ENCODE measurements at places on chromosomes 1 and 21.
A peak's percentile ranks its signal among the peaks of the same experiment; 100 is the strongest.

- peaks cover 43% of the 10 kb centered on the region for H3K4me1 ChIP-seq
Measured at GRCh38 chr1:9825093-9826074, 1.6 kb upstream of the CLSTN1 start.

- H3K27ac ChIP-seq: no peak overlapping the region
- no peak overlapping the region for H3K4me3 ChIP-seq
- H3K36me3 ChIP-seq: no peaks in the 10 kb centered on the region
- peaks cover 9% of the 10 kb centered on the region for H3K27me3 ChIP-seq
- DNase-seq: no peak
Measured at GRCh38 chr1:170568197-170568596, 36.2 kb downstream of the GORAB start.

DNA sequence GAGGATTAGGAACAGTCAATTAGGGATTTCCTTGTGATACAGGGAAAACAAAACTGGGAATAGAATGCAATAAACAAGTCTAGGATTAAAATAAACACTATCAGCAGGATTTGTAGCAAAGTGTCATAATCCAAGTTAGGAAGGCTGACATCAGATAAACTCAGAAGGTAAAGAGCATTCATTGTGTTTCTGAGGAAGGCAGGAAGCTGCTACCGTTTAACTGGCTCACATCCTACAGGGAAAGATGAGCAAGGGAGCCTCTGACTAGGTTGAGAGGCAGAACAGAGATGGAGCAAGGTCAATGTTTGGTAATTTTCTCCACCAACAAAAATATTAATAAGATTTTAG is 124.7 kb downstream of the POU2F1 start:
- H3K36me3 ChIP-seq: peaks cover 68% of the 10 kb centered on the region
- DNase-seq: no peak
- peaks cover 13% of the 10 kb centered on the region for H3K4me1 ChIP-seq
- H3K27me3 ChIP-seq: peaks cover 2% of the 10 kb centered on the region
- no peak overlapping the region for H3K27ac ChIP-seq

- no peaks in the 10 kb centered on the region for H3K4me1 ChIP-seq
- no peak overlapping the region for H3K27ac ChIP-seq
- H3K27me3 ChIP-seq: peaks cover 16% of the 10 kb centered on the region
- no peaks in the 10 kb centered on the region for H3K36me3 ChIP-seq
- DNase-seq: no peak
- H3K4me3 ChIP-seq: no peak overlapping the region
Measured at GRCh38 chr1:215530401-215530984, 36.6 kb upstream of the KCTD3 start.

DNA sequence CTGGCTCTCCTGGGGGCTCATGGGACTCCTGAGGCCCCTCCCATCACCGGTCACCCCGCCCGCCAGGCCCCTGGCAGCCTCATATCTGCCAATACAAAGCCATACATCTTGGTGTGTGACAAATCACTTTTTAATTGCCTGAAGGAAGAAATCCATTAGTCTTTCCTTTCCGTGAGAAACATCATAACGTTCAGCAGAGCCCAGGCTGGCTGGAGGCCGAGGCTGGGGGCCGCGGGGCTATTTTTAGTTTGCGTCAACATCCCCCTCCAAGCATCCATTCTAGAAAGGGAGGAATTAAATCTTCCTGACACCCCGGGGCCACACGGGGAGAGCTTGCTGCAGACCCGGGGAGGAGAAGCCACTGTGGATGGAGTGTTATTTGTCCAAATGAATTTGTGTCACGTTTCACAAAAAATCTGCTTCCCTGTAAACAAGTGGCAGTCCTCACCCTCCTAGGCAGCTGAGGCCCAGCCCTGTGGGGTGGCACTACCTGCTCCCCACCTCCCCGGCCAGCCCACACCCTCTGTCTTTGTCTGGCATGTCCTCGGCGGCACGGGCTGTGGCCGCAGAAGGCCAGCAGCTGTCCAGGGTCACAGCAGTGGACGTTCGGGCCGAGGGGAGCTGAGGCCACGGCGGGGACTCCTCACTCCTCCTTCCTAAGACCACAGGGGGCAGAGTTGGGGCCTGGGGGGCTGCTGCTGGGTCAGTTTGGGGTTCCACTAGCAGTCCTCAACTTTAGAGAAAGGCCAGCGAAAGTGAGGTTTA is 236.9 kb upstream of the VAMP3 start:
- H3K4me1 ChIP-seq: peaks cover 69% of the 10 kb centered on the region
- peak; percentile 39 for DNase-seq
- peaks cover 10% of the 10 kb centered on the region for H3K27me3 ChIP-seq
- H3K4me3 ChIP-seq: peak overlapping the region; percentile 62
- peak overlapping the region; percentile 83 for H3K27ac ChIP-seq

DNA sequence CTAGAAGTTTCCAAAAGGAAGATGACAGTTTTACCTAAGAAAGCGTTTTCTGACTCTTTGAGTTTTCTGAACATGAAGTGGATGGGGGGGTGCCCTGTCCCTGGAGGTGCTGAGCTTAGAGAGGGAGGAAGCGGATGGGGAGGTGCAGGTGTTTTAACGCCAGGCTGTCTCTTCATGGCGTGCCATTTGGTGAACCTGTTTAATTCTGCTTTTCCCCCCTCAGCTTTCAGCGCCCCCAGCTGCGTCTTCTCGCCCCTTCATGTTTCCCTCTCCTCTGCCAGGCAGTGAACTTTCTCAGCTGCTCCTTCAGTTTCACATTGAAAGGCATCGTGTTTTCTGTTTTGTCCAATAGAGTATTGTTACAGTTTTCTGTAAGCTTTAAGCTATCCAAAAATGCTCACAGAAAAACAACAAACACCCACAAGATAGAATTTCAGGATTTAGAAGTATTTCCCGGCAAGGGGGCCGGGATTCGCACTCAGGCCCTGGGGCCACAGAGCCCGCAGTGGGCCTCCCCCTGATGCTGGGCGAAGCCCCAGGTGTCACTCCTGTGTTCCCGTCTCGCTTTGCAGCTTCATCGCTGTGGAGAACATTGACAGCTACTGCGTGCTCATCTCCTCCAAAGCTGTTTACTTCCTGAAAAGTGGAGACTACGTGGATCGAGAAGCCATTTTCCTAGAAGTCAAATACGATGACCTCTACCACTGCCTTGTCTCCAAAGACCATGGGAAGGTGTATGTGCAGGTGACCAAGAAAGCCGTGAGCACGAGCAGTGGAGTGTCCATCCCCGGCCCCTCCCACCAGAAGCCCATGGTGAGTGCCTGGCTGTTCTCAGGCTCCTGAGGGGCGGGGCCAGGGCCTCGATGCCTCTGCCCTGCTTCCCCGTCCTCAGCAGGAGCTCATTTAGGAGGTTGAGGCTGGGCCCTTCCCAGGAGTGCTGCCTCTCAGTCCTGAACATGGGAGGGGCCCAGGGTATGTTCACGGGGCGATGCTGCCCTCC is 111.4 kb downstream of the DHRS3 start:
- peaks cover 60% of the 10 kb centered on the region for H3K4me1 ChIP-seq
- no peak overlapping the region for H3K27ac ChIP-seq
- H3K27me3 ChIP-seq: peaks cover 4% of the 10 kb centered on the region
- H3K4me3 ChIP-seq: no peak overlapping the region
- H3K36me3 ChIP-seq: no peaks in the 10 kb centered on the region

DNA sequence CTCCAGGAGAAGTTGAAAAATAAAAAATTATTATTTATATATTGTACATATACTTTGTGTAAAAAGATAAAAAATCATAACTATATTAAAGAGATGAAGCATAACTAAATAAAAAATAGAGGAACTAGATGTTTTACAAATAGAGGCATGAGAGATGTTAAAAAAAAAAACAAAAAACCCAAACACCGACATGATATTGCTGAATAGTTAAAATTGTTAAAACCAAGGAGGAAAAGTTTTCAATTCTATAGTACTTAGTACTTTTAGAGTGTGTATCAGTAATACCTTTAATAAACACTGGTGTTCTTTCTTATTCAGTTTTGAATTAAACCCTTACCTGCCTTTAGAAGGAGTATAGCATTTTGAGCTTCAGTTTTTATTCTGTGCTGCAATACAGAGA is 32.1 kb downstream of the BACH1 start:
- peaks cover 72% of the 10 kb centered on the region for H3K36me3 ChIP-seq
- no peak for DNase-seq
- no peaks in the 10 kb centered on the region for H3K27me3 ChIP-seq

- H3K27ac ChIP-seq: no peak overlapping the region
- DNase-seq: no peak
- peak overlapping the region; percentile 70 for H3K4me3 ChIP-seq
Measured at GRCh38 chr21:40846103-40846502, 855 bp downstream of the DSCAM start.

DNA sequence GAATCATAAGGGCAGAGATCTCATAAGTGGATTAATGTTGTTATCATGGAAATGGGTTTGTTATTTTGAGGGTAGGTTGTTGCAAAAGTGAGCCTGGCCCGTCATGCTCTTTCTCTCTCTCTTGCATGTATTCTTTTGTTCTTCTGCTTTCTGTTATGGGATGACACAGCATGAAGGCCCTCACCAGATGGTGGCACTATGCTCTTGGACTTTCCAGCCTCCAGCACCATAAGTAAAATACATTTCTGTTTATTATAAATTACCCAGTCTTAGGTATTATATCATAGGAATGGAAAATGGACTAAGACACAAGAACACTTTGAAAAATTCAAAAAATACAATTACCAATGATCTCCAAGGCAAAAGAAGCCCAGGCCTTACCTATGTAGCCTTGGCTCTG is 676.1 kb downstream of the PTPRU start:
- peaks cover 4% of the 10 kb centered on the region for H3K27me3 ChIP-seq
- no peak for DNase-seq
- H3K4me3 ChIP-seq: no peak overlapping the region
- H3K27ac ChIP-seq: no peak overlapping the region
- peaks cover 19% of the 10 kb centered on the region for H3K4me1 ChIP-seq

GRCh38 chr1:207060596-207060995 is 7.5 kb downstream of the PFKFB2 start:
- peaks cover 16% of the 10 kb centered on the region for H3K4me1 ChIP-seq
- peaks cover 9% of the 10 kb centered on the region for H3K27me3 ChIP-seq
- no peak overlapping the region for H3K4me3 ChIP-seq
- H3K27ac ChIP-seq: no peak overlapping the region
- H3K36me3 ChIP-seq: peaks cover 11% of the 10 kb centered on the region
- DNase-seq: no peak

- H3K27ac ChIP-seq: no peak overlapping the region
- peaks cover 14% of the 10 kb centered on the region for H3K36me3 ChIP-seq
- H3K4me1 ChIP-seq: peaks cover 17% of the 10 kb centered on the region
- no peaks in the 10 kb centered on the region for H3K27me3 ChIP-seq
Measured at GRCh38 chr1:118189564-118189963, 4.5 kb upstream of the SPAG17 start.
